Stimulated activated CD4-positive, alpha-beta T cell treated with anti-CD3 and anti-CD28 coated beads, Interleukin-12 subunit alpha, Interleukin-12 subunit beta, amount 100 ng/mL, for 4 hours (primary cell): ENCODE measurements at places on chromosomes 1 and 21.

DNA sequence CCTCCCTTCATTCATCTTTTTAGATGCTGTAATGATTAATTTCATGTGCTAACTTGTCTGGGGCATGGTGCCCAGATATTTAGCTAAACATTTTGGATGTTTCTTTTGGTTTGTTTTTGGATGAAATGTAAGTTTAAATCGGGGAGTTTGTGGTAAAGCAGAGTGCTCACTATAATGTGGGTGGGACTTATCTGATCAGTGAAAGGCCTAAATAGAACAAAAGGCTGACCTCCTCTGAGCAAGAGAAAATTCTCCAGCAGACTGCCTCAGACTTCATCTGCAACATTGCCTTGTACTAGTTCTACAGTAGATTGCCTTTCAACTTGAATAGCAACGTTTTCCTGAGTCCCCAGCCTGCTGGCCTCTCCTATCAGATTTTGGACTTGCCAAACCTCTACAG, 183.6 kb downstream of the S1PR1 start:
- no peak for DNase-seq

DNA sequence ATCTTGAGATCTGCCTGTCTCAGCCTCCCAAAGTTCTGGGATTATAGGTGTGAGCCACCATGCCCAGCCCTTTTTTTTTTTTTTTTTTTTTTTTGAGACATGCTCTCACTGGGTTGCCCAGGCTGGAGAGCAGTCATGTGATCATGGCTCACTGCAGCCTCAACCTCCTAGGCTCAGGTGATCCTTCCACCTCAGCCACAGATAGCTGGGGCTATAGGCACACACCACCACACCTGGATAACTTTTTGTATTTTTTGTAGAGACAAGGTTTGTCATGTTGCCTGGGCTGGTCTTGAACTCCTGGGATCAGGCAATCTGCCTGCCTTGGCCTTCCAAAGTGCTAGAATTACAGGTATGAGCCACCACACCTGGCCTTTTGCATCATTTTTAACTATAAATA, 17.7 kb upstream of the PRRC2C start:
- no peak for DNase-seq

- no peak for DNase-seq
Measured at GRCh38 chr1:153291514-153291913, 21.2 kb downstream of the PGLYRP3 start.

- no peak for DNase-seq
Measured at GRCh38 chr1:35448344-35448801, 108.8 kb downstream of the KIAA0319L start.

GRCh38 chr1:183081402-183082120, 58.3 kb downstream of the LAMC1 start:
- no peak for DNase-seq

DNA sequence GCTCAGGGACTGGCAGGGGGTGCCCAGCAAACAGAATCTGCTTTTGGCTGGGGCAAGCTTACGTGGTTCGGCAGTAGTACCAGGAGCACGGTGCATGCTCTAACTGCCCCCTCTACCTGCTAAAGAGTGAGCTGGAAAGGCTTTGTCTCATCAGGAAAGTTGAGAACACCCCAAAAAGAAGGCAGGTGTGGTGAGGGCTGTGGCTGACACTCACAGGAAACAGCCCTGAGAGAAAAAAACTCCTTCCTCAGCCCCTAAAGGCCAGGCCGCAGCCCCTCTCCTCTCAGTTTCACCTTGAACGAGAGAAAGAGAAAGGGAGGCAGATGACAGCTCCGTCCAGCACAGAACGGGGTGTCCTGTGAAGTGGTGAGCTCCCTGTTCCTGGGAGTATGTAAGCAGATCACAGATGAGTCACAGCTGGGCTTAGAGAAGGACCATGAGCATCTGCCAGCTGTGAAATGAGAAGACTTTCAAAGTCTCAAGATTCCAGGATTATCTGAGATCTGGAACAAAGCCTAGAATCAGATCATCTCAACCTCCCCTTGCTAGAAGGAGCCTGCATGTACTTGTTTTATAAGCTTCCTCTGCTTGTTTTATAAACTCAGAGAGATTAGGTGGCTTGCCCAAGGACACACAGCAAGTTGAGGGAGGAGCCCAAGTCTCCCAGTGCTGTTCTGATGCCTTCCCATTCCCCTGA, 13.4 kb downstream of the LAPTM5 start:
- DNase-seq: no peak

DNA sequence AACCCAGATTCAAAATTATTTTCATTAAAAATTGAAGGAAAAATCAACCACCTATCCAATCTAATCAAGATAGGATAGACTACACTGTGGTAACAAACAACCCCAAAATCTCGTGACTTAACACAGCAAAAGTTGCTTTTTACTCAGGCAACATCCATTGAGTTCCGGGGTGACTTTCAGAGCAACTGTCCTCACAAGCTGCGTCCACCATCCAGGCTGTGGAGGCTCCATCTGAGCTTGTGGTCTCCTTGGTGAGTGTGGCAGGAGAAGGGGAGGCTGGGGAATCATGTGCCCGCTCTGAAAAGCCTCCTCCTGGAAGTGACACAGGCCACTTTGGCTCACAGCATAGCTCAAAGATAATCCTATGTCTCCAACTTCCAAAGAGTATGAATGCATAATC, 52.4 kb downstream of the CD2 start:
- no peak for DNase-seq

GRCh38 chr1:204041803-204042505, 31.0 kb upstream of the SOX13 start:
- no peak for DNase-seq

DNA sequence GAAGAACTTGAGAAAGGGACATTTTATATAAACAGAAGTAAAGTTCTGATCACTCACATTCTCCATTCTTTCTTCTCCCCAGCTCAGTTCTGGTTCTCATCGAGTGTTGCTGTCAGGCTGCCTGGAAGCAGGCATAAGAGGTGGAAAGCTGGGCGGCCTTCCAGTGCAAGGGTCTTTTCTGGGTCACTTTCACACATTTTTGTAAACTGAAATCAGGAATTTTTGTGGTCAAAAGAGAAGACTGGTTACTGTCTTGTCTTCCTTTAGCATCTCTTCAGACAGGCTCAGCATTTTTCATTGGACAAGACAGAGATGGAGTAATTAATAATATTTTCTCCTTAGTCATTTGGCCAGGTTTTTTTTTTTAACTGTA, 93.7 kb downstream of the CTH start:
- no peak for DNase-seq

- DNase-seq: no peak
Measured at GRCh38 chr21:26061437-26061836, 109.1 kb downstream of the APP start.

GRCh38 chr1:203167026-203167912, 8.4 kb downstream of the MYBPH start:
- no peak for DNase-seq

DNA sequence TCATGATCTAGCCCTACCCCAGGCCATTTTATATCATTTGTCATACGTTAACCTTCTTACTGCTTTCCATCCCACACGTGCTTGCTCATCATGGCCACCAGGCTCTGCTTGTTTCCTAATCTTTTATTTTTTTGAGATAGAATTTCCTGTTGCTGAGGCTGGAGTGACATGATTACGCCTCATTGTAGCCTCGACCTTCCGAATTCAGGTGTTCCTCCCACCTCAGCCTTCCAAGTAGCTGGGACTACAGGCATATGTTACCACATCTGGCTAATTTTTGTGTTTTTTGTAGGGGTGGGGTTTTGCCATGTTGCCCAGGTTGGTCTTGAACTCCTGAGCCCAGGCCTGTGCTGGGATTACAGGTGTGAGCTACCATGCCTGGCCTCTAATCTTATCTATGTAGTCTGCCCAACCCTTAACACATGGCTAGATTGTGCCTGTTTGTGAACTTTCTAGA, 3.3 kb downstream of the UAP1 start:
- DNase-seq: no peak

DNA sequence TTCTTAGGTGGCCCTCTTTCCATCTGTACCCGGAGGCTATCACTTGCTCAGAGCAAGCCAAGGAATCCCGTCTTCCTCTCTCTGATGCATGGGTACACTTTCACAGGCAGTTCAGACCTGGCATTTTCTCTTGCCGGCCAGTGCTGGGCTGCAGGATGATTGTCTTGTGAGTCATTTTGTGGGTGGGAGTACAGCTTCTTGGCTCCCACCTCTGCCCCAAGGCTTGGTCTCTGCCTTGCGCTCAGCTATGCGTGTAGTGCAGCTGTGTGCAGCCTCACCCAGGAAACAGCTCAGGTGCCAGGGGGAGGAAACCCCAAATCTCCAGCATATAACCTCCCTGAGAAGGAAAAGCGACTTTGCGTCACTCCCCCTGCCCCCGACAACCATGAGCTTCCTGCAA, 3.9 kb upstream of the AJAP1 start:
- no peak for DNase-seq

GRCh38 chr1:102282955-102283354, 286.2 kb upstream of the OLFM3 start:
- DNase-seq: no peak

GRCh38 chr1:10424651-10425050, 5.6 kb upstream of the CENPS start:
- no peak for DNase-seq

- DNase-seq: peak; percentile 42
Measured at GRCh38 chr1:91754348-91754747, 131.6 kb downstream of the TGFBR3 start.

GRCh38 chr1:99535470-99536164, 110.3 kb upstream of the PALMD start:
- DNase-seq: no peak

DNA sequence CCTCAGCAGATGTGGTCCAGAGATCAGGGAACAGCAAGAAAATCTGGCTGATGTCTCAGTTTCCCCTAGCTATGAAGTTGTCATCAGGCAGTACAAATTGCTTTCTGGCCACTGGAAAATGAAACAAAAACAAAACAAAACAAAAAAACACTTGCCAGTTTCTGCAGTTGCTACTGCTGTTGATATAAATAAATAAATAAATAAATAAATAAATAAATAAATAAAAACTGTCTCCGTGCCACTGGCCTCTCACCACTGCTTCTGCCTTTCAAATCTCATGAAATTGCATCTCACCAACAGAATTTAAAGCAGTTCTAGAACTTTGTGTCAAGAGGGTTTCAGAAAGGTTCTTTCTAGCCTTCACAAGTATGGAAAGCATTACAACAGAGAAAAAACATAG, 62.9 kb downstream of the C1orf87 start:
- DNase-seq: no peak

DNA sequence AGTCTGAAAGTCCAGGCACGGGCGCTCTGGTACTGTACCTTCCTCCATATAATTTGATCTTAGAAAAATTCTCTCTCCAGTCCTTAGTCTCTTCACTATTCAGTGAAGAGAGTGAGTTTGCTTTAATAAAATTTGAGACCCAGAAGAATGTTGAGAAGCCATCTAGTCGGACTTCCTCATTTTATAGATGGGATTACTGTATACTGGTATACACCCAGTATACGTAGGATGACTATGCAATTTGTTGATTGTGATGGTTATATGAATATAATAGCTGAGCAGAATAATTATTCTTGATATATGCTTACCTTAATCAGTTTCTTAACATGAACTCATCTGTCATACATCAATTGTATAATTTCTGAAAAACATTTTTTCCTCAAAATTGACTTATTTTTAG, 328.0 kb upstream of the B3GALT2 start:
- DNase-seq: no peak

DNA sequence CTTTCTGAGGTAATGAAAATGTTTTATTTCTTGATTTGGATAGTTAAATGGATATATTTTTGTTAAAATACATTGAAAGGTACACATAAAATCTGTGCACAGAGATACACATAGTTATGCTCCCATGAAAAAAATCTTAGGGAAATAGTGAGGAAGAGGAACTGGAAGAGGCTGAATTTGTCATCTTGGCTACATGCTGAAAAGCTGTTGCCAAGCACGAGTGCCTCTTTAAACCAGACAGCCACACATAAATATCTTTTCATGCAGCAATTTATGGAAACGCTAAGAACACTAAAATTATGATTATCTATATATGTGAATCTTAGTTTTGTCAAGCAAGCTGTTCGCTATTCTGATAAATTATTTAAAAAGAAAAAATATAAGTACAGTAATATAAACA, 12.8 kb upstream of the ADAR start:
- DNase-seq: no peak

GRCh38 chr1:42186152-42186551, 21.6 kb upstream of the GUCA2A start:
- no peak for DNase-seq

DNA sequence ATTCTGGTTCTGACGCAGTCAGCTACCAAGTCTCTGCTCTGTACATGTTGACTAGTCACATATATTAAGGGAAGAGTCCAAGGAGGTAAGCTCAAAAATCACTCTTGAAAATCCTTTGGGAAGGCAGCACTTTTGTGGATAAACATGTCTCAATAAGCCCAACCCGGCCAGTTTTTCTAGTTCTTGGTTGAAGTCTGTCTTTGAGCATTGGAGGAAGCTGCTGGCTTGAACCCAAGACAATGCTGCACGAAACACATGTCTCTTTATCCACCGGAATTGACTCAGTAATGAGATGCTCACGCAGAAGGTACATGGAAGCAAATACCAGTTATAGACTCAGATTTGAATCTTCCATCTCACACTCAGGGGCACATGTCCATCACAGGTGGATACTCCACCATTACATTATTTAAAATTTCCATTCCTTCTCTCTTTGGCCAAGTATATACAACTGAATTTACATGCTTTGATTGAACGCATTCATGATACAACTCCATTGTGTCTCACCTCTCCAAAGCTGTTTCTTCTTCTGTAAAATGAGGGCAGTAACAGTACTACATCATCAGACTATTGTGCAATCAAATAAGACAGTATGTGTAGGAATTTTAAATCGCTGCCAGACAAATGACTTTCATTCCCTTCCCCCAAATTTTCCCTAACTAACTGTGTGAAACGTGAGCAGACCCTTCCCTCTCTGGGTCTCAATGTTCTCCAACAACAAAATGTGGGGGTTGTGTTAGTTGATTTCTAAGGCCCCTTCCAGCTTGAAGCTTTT, 9.6 kb upstream of the GUCA2A start:
- DNase-seq: no peak

GRCh38 chr1:86339014-86339812, 56.9 kb downstream of the ODF2L start:
- no peak for DNase-seq

GRCh38 chr1:198691063-198691462, 52.2 kb downstream of the PTPRC start:
- DNase-seq: no peak

- no peak for DNase-seq
Measured at GRCh38 chr1:156114919-156115513, 505 bp downstream of the LMNA start.

GRCh38 chr1:160400646-160401486, 502 bp downstream of the VANGL2 start:
- DNase-seq: no peak

DNA sequence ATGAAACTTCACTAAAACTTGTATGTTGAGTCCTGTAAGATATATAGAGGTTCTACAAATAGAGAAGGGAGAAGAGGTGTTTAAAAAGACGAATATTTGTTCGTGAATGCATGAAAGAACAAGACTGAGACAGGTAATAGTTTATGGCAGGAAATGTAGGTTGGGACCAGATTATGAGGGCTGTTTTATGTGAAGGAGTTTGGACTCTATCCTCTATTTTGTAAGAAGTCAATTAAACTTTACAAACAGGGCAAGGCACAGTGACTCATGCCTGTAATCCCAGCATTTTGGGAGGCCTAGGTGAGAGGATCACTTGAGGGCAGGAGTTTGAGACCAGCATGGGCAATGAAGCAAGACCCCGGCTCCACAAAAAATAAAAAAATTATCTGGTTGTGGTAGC, 5.7 kb downstream of the SLC35A3 start:
- DNase-seq: no peak

GRCh38 chr1:178262120-178262500, 168.2 kb downstream of the RASAL2 start:
- no peak for DNase-seq

GRCh38 chr1:84698151-84699110, 8.2 kb upstream of the SSX2IP start:
- DNase-seq: no peak
